ENCODE measurements at places on chromosomes 1 and 21.

DNA sequence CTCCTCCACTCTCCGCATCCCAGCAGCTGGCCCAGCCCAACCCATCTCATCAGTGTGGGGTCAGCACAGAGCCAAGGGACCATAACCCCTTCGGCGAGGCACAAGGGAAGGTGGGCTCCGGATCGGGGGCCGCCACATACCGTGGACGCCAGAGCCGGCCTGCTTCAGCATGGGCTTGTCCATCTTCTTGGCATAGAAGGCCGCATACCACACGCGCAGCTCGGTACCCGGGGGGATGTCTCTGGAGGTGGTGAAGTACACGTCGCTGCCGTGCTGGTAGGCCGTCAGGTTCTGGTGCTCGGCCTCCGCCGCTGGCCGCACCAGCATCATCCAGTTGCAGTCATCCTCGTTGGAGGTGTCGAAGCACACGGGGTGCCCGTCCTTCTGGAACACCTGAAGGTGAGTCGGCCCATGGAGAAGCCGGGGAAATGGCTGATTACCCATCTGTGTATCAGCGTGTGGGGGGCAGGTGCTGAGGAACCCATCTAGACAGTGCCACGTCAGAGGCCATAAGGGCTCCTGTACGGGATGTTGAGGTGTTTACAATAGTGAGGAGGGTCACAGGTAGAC, 24.6 kb downstream of the PRDM15 start:
- no peak for DNase-seq

GRCh38 chr1:222820171-222820712, 5.4 kb downstream of the DISP1 start:
- DNase-seq, result no peak

GRCh38 chr1:230629511-230629910, 12.8 kb upstream of the COG2 start:
- no peak for DNase-seq

GRCh38 chr1:189675712-189676244, 801.9 kb downstream of the BRINP3 start:
- DNase-seq, result no peak

GRCh38 chr1:198245379-198245778, 88.6 kb downstream of the NEK7 start:
- no peak for DNase-seq

DNA sequence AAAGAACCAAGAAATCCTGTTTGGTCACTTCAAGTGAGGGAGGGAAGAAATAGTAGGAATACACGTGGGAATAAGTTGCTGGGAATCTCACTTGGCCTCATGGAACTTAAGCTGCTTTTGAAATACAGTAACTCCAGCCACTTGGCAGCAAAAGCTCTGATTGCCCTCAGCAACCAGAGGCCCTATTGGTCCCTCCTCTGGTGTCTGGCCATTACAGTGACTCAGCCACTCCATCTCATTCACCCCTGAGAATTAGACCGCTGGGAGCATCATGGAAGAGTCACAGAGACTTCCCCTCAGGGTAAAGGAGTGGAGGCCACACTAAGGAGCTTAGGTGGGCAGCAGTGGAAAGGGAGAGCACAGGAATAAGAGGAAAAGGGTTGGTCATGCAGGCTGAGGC, 99.6 kb downstream of the ELAVL4 start:
- no peak for DNase-seq

GRCh38 chr1:222370913-222371675, 176.8 kb downstream of the HHIPL2 start:
- no peak for DNase-seq

DNA sequence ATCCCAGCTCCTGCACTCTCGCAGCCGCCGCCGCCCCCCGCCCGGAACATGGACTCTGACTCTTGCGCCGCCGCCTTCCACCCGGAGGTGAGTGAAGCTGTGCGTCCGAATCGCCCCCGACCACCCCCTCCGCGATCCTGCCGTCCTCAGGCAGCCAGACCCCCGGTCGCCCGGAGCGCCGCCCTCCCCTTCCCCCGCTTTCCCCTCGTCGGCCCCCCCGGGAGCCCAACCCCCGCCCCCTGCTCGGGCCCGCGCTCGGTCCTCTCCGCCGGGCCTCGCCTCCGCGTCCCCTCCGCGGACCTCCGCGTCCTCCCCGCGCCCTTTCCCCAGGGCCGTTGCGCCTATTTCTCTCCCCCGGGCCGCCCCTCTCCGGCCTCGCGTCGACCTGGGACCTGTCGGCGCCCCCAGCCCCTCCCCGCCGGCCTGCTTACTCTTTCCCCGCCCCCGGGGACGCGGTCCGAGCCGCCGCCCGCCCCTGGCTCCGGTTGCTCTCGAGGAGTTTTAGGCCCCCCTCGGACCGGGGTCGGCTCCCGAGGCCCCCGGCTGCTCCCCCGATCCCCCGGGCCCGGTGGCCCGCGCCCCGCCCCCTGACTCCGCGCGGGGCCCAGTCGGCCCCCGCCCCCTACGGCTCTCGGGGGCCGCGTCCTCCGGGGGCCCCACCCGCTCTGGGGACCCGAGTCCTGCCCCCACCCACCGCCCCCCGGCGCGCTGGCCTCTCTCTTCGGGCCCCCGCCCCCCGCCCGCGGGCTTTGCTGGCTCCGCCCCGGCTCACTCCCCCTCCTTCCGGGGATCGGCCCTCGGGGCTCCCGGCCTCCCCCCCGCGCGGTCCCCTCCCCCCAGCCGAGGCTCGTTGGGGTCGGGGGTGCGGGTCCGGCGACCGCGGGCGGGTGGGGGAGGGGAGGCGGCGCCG, 743 bp downstream of the PHF13 start:
- peak; percentile 52 for DNase-seq

- no peak for DNase-seq
Observed at GRCh38 chr1:224592636-224593582, 23.2 kb upstream of the CNIH3 start.

GRCh38 chr1:84918726-84919336, 25.8 kb upstream of the LPAR3 start:
- DNase-seq, result no peak

DNA sequence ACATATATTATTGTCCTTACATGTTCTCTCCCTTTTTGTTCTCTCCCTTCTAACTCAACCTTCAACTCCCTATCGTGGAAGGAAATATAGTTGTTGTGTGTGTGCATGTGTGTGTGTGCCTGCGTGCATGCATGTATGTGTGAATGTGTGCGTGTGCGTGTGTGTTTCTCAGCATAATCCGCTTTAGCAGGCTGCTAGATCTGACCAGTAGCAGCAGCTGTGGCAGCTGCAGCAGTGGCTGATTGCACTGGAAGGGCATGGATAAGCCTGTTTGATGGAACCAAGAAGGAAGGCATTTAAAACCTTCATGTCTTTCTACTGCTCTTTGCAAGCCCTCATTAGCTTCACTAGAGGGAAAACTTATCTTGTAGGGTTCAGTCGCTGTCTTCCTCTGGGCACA, 65.6 kb upstream of the IRF2BP2 start:
- DNase-seq, result no peak

DNA sequence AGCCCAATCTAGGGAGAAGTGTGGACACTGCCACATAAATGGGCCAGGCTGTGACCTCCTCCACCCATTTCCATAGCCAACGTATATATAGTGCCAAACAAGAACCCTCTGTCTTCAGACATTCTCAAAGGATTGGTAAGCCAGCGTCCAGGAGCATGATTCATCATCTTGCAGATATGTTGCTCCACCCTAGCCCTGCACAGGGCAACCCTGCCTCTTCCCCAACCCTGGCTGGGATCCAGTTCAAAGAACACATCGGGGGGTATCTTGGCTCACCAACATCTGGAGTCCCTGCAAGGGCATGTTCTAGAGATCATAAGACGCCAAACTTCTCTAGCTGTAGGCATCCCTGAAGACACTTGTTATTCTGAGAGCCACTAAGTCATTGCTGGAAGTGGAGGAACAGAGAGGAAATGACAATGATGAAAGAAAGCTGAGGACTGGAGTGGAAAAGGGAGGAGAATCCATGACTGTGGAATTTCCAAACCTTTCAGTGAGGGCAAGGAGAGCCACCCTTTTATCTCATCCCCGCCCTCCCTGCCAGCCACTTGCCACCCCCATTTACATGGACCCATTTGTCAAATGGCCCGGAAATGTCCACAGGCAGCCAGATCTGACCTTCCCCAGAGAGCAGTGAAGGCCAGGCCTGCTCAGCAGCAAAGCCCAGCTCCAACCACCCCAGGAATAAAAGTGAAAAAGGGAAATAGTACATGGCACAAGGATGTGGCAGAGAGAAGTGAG, 144.1 kb upstream of the CTTNBP2NL start:
- no peak for DNase-seq

- no peak for DNase-seq
Observed at GRCh38 chr1:58971629-58972140, 187.8 kb upstream of the JUN start.

- no peak for DNase-seq
Observed at GRCh38 chr1:34441259-34442069, 264.8 kb downstream of the C1orf94 start.

GRCh38 chr1:118618618-118619340, 369.4 kb downstream of the TBX15 start:
- no peak for DNase-seq

- DNase-seq, result no peak
Observed at GRCh38 chr1:53137729-53138128, 4.7 kb downstream of the SLC1A7 start.

DNA sequence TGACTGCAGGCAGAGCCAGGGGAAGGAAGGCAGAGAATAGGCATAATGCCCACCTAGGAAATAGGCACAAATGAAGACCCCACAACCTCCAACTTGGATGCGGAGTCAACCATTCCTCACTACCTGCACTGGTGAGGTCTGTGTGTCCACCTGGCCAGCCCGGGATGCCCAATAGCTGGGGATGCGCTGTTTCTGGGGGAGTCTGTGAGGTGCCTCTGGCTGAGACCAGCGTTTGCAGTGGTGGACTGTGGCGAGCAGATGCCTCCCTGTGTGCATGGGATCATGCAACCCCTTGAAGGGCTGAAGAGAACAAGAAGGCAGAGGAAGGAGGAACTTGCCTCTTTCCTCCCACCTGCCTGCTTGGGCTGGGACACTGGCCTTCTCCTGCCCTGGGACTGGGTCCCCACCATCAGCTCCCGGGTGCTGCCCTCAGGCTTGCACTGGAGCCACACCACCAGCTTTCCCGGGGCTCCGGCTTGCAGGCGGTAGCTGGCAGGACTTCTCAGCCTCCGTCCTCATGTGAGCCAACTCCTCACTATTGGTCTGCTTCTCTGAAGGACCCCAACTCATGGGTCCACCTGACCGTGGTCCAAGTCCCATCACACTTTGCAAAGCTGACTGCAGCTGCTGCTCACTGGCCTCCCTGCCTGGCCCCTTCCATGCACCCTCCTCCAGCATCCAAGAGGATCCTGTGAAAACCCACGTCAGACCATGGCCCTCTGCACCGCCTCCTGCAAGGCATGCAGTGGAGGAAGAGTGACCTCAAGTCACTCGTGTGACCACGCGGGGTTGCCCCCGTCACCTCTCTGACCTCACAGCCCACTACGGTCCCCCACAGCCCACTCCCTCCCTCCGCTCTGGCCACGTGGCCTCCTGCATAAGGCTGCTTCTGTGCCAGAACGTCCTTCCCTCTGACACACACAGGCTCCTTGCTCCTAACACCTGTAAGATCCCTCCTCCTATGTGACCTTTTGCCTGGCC, 2.7 kb upstream of the PDE9A start:
- no peak for DNase-seq

- DNase-seq, result no peak
Observed at GRCh38 chr21:44931137-44931500, 8.7 kb upstream of the SLX9 start.

DNA sequence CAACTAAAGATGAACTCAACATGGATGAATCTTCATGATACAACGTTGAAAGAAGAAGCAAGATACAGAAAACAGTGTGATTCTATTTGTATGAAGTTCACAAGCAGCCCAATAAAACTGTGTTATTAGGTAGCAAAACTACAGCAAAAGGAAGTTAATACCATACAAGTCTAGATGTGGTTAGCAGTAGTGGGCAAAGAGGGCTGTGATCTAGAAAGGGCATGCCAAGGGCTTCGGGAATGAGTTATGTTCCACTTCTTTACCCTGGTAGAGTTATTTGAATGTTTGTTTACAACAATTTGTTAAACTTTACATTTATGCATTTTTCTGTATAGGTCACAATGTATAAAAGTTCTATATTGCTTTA, 9.2 kb downstream of the TNFRSF9 start:
- no peak for DNase-seq

DNA sequence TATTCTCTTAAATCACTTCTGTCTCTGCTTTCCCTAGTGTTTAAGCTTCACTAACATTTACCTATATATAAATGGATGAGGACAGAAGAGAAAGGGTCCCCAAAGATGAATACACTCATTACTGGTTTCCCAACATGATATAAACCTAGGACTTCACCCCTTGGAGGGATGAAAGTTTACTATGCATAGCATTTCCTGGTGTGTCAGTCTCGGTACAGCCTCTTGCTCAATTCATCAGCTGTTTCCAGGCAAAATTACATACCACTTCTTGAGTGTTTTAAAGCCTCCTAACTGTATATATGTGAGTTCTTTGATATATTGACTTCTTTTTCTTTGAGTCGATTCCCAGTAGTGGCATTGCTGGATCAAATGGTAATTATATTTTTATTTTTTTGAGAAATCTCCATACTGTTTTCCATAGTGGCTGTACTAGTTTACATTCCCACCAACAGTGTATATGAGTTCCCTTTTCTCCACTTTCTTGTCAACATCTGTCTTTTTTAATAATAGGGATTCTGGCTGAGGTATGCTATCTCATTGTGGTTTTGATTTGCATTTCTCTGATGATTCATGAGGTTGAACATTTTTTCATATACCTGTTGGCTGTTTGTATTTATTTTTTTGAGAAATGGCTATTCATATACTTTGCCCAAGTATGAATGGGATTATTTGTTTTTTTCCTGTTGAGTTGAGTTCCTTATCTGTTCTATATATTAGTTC, 259.3 kb upstream of the CACYBP start:
- DNase-seq, result no peak

GRCh38 chr1:7770997-7771822, at the start of gene VAMP3:
TSS of gene VAMP3 (plus strand) at chr1:7771296. CDS start at chr1:7771384, 88 bp downstream.
- DNase-seq, result peak; percentile 82

GRCh38 chr1:247741756-247742155, 3.3 kb downstream of the OR14K1 start:
- no peak for DNase-seq

GRCh38 chr21:16676391-16676790, 836.5 kb upstream of the CXADR start:
- DNase-seq, result no peak

- DNase-seq, result no peak
Observed at GRCh38 chr1:104856091-104856490, 1106.4 kb downstream of the AMY1C start.

- DNase-seq, result no peak
Observed at GRCh38 chr1:225748529-225748928, 29.1 kb upstream of the SRP9 start.

Measured in activated CD4-positive, alpha-beta T cell treated with anti-CD3 and anti-CD28 coated beads, Interleukin-2, amount 50 U/mL, for 4 hours (primary cell).